Testis (tissue), 5 donors: ENCODE measurements at places on chromosomes 7 and 10. TPM values are rescaled to one million over a fixed set of nuclear protein-coding genes. Genes with fewer than 3 reads are reported as not detected.

DNA sequence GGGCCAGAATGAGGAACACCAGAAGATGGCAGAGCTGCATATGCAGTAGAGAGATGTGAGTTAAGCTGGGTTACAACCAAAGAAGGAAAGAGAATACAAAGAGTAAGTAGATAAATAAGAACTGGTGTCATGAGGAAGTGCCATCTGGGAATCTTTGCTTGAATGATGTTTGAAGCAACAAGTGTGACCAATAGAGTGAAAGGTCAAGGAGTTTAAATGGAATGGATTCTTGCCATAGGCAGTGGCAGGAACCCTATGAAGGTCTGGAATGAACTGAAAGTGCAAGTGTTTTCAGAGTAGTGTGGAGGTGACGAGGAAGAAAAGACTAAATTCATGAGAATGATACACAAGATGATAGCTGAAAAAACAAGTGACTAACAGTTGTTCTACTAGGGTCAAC, 21.6 kb downstream of the MEST start:
- no peak for DNase-seq

- no peak for DNase-seq
These were observed 2.0 kb upstream of the TSPAN14 start for GRCh38 chr10:80452069-80452468.

DNA sequence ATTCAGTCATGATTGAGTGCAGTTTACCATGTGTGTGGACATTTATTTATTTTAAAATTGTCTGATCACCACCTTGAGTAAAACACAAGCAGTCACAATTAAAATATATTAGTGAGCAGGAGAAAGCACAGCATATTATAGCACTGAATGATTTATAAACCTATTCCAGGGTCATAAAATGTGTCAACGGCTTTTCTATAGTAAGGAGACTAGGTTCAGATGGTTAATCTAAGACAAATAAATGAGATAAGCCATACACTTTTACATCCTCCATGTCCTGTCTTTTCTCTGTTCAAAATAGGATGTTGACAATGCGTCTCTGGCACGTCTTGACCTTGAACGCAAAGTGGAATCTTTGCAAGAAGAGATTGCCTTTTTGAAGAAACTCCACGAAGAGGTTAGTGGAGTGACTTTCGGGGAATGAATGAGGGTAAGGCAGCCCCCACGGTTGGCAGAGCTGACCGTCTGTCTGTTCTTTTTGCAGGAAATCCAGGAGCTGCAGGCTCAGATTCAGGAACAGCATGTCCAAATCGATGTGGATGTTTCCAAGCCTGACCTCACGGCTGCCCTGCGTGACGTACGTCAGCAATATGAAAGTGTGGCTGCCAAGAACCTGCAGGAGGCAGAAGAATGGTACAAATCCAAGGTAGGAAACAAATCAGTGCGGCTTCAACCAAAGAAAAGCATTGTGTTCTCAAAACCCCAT, 5.4 kb downstream of the VIM start:
- peak; percentile 48 for DNase-seq

DNA sequence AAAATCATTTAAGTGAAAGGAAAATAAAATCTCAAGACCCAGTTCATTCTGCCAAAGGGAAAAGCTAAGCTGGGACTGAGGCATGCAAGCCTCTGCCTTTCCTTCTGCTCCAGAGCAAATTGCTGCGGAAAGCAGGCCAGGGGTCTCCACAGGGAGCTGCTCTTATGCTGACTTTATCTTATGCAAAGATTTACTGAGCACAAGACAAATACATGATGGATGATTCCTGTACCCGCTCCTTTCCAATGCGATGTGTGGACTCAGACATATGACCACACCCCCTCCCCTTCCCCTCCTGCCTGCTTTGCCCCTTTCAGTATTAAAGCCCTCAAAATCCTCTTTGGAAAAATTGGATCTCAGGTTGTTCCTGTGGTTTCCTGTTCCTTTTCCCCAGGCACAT, 74.2 kb upstream of the INSIG1 start:
- DNase-seq = no peak

- DNase-seq = no peak
These were observed 47.5 kb downstream of the GLI3 start for GRCh38 chr7:42189535-42189934.

- DNase-seq = no peak
These were observed 7.3 kb upstream of the PCDH15 start for GRCh38 chr10:54808186-54808935.

GRCh38 chr10:130231251-130231741, 95.1 kb downstream of the GLRX3 start:
- no peak for DNase-seq

GRCh38 chr7:33757563-33758165, 147.7 kb upstream of the BMPER start:
- peak; percentile 80 for DNase-seq

DNA sequence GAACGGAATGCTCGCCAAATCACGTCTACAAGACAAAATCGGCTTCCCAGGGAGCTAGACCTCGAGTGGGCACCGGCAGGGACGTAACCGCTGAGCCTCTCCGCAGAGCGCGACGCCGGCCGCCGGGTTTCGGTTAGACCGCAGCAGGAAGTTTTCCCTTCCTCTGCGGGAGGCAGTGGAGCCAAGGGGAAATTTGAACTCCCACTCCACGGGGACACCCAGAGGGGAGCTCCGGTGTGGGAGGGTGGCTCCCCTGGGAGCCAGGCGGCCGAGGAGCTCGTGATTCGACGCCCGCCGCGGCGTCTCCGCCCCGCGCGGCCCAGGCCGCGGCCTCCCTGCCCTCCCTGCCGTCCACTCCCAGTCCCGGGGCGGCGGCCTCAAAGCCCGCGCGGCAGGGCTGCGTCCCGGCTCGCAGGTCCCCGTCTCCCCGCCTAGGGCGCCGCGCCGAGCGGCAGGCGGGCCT, 426 bp downstream of the SYPL1 start:
- DNase-seq = peak; percentile 38

- DNase-seq = no peak
These were observed 59.4 kb downstream of the MTPN start for GRCh38 chr7:135917721-135918120.

GRCh38 chr10:36506697-36507496, 618.5 kb upstream of the ANKRD30A start:
- DNase-seq = no peak

DNA sequence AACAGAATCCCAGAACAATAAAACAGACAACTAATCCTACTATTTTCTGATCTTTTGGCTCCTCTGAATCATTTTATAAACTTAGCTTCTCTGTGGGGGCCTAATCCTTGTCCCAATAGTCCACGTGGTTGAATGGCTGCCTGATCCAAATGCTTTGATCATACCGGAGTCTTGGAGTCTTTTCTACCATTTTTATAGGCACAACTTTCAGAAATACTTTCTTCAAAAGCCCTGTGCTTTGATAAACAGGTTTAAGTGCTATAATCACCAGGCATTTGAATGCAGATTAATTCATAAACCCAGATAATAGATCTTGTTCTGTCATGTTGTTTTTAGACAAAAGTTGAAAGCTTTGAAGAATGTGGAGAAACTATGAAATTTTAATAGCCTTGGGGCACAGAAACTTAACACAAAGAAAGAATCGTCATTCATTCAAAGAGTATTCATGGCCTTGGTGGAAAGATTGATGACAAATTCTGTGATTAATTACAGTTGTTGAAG, 163.7 kb downstream of the AHR start:
- no peak for DNase-seq

DNA sequence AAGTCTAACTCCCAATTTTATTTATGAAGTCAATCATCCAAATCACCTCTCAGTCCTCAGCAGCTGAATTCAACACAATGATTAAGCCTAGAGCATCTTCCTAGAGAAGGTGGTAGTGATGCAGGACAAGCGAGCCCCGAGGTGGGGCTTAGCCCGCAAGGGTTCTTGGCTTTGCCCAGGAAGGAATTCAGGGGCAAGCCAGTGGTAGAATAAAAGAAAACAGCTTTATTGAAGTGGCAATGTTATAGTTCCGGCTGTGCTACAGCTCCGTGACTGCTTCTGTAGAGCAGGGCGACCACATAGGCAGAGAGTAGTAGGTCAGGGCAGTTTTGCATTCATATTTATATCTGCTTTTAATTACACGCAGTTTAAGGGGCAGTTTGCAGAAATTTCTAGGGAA, 18.1 kb downstream of the IL2RA start:
- no peak for DNase-seq

DNA sequence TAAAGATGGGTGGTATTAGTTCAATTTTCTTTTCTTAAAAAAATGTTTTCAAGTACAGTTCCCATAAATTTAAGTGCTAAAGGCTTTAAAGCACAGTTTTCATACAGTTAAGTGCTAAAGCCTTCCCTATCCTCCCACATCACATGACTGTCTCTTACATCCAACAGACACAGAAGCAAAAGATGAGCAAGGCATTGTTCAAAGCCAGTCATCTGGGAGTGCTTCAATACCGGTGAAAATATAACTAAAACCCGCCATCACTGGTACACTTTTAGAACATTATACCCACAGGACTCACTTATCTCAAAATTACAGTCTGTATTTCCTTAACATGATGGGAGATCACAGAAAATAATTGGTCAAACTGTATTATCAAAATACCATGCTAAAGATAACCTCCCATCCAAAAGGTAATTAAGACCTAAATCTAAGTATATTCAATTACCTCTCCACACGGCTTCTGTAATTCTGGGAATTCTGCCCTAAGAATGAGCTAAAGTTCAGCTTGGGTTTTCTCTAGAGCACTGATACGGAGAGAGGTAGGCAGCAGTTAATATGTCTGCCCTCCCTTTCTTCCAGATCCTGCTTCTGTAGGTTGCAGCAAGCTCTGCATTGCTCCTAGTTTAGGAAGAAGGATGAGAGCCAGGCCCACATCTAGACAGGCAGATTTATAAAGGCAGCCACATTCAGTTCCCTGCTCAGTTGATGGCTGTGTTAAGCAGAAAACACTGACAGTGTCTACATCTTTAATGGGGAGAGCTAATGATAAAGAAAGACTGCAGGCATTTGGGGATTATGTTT, 474.8 kb upstream of the PFKP start:
- no peak for DNase-seq

GRCh38 chr10:22629852-22630233, 84.5 kb downstream of the PIP4K2A start:
- DNase-seq = no peak

DNA sequence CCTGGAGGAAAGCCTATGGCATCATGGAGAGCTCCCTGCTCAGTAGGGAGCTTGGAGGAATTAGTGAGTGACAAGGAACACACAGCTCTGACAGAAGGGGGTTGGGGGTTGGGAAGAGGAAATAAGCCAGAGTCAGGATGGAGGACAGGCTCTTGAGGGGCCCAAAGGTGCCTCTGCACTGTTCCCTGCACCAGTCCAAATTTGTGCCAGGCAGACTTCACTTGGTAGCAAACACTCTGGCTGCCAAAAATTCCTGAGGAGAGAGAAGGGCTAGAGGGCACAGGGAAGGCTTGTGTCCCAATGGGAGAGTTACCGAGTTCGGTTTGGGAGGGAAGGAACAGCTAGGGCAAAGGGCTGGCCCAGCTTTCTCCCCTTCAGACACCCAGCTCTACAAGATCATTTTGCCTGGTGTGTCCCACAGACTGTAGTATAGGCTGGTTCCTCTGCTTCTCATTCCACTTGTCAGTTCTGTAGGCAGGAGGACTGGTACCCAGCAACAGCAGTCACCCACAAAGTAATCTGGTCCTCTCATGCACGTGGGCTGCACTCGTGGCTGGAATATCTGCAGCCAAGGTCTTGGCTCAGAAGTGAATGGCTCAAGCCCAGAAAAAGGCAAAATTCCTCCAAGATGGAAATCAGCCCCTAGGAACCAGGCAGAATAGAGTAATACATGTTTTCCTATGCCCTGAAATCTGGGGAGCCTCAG, 8.0 kb upstream of the KCNIP2 start:
- peak; percentile 29 for DNase-seq

The ATOH7 gene
- 1.2 TPM for total RNA-seq

The PRTFDC1 gene
- total RNA-seq = 2.7 TPM

The NPC1L1 gene
- 0.55 TPM for total RNA-seq

The TAF3 gene
- 32.8 TPM for total RNA-seq

The FFAR4 gene
- total RNA-seq = 0.55 TPM

The GALNT17 gene
- 29.4 TPM for total RNA-seq

The TUBGCP2 gene
- total RNA-seq = 84.3 TPM

The NODAL gene
- total RNA-seq = 3.0 TPM

The GPR37 gene
- 65.4 TPM for total RNA-seq

The OGDHL gene
- total RNA-seq = 16.6 TPM

The ZNF365 gene
- 2.8 TPM for total RNA-seq

The TDRD1 gene
- total RNA-seq = 32.3 TPM

The TAS2R40 gene
- total RNA-seq = not detected

The ERV3-1 gene
- 92.4 TPM for total RNA-seq

The PNLIPRP2 gene
- total RNA-seq = 0.31 TPM

The COL1A2 gene
- total RNA-seq = 465 TPM

The ENTPD1 gene
- total RNA-seq = 11.3 TPM

The HOXA4 gene
- total RNA-seq = 3.4 TPM

The PTPRN2 gene
- total RNA-seq = 9.8 TPM

The TBX20 gene
- total RNA-seq = 3.8 TPM

The HECW1 gene
- total RNA-seq = 5.0 TPM
